CD4-positive, alpha-beta T cell treated with Interleukin-4 for 1 hour (primary cell): ENCODE measurements at places on chromosomes 5 and 9.

- no peak for DNase-seq
Observed at GRCh38 chr5:107913494-107913893, 242.8 kb upstream of the EFNA5 start.

- no peak for DNase-seq
Observed at GRCh38 chr9:105639936-105640335, 22.3 kb upstream of the TAL2 start.

DNA sequence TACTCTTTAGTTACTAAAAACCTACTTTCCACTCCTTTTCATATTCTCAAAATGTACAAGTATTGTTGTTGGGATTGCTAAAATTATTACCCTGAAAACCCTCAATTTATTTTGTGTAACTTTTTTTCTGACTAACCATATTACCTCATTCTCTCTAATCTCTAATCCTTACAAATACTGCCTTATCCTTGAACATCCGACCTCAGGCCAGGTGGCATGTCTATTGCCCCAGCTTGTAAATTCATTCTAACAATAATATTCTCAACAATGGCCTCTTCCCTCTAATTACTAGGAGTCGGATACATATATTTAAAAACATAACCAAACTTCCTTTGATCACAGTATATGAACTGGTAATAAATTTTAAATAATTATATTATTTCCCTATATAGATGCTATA is 25.8 kb downstream of the ARL15 start:
- DNase-seq: no peak

DNA sequence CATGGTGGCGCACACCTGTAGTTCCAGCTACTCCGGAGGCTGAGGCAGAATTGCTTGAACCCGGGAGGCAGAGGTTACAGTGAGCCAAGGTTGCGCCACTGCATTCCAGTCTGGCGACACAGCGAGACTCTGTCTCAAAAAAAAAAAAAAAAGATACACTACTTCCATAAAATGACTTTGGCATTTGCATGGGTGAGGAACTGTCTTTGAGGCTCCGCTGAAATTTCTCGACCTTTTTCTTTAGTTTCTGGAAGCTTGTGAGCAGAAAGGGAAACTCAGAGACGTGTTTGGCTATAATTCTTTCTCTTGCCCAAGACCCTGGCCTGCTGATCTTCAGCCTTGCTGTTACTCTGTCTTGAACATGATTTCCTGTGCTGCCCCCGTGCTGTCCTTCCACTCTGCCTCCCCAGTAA is 37.3 kb downstream of the SPIN1 start:
- no peak for DNase-seq

DNA sequence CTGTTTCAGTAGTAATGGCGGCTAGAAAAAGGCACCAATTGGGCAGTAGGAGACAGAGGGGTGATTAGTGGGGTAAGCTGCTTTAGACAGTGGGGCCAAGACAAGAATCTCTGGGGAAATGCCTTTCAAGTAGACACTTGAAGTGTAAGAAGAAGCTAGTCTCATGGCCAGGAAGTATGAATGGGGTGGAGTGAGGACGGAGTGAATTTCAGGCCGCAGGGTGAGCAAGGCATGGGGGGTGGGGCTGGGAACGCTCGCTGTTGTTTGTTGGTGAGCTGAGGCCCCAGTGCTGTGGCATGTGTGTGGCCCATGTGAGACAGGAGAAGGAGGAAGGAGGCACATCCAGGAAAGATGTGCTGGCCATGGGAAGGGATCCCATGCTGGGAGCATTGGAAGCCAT is 149.2 kb upstream of the NFIL3 start:
- no peak for DNase-seq

- DNase-seq: no peak
Observed at GRCh38 chr5:14686517-14686916, 22.0 kb downstream of the OTULIN start.

GRCh38 chr5:8598996-8599395 is 730.0 kb downstream of the MTRR start:
- DNase-seq: no peak

- DNase-seq: no peak
Observed at GRCh38 chr5:75463726-75464125, 47.7 kb downstream of the CERT1 start.
